SK-N-SH (cell line): ENCODE measurements at places on chromosomes 2 and 18.

DNA sequence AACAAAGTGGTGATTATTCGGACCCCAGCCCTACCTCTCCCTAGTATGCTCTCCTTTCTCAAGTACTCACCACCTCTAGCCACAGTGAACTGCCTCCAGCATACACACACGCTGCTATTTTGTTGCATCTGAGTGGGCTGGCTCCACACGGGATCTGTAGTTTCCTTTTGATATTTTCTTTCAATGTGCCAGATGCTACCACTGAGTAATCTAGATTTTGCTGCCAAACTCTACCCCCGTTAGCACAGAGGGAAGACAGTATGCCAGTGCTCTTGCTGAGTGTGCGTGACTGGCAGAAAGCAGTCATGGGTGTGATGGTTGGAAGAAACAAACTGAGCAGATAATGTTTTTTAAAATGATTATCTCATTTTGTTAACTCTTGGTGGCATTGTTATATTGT is 11.6 kb downstream of the CFLAR start:
- DNase-seq: no peak

- DNase-seq: no peak
Observed at GRCh38 chr2:129864719-129865118, 114.7 kb upstream of the RAB6C start.

GRCh38 chr2:118231759-118232158 is 143.5 kb downstream of the INSIG2 start:
- no peak for DNase-seq

DNA sequence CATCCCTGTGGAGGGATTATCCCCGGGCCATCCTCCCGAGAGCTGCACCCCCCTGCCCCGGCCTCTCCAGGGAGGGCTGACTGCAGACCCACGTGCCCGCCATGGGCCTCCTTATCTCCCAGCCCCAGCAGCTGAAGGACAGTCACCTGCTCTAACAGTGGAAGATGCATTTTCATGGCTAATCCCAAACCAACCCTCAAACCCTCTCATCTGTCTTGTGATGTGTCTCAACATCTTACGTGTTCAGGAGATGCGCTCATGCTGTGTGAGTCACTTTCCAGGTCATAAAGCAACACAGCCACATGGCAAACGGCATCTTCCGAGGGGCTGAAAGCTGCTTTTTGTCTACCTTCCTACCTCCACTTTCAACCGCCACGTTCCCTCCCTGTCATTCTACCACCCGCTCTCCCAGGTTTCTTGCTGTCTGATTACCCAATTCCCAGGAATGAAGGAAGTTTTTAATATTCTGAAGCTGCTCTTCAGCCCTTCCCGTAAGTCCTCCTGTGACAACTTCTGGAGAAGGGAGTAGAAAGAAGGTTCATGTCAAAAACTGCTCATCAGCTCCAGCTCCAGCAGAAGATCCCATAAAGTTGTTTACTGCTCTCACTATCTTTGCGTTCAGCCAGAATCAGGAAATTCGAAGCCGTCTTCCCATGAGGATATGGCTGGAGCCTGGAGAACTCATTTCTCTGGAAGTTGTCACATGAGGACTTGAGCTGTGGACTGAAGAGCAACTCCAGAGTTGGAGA is 54.5 kb downstream of the MBP start:
- no peak for DNase-seq
